ENCODE measurements at places on chromosomes 5 and 9.
A peak's percentile ranks its signal among the peaks of the same experiment; 100 is the strongest.

DNA sequence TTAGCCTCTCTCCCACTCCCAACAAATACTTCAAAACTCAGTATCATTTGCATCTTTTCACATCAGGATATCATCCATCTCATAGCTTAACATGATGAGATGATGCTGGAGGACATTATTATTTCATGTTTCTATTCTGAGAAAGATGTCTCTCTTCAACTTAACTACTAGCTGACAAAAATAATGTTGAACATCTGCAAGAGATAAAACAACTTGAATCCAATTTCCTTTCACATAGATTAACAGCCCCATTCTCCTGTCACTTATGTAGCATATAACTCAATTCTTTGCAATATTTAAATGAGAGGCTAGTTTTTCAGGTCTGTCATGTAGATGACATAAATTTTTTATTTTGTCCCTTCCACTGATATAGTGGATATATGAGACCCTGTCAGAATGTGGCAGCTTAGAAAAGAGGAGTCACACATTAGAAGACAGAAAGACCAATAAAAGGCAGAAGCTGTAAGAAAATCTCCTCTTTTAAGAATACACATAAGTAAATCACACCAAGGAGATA, 239.2 kb upstream of the KIF2A start:
- no peak for DNase-seq

DNA sequence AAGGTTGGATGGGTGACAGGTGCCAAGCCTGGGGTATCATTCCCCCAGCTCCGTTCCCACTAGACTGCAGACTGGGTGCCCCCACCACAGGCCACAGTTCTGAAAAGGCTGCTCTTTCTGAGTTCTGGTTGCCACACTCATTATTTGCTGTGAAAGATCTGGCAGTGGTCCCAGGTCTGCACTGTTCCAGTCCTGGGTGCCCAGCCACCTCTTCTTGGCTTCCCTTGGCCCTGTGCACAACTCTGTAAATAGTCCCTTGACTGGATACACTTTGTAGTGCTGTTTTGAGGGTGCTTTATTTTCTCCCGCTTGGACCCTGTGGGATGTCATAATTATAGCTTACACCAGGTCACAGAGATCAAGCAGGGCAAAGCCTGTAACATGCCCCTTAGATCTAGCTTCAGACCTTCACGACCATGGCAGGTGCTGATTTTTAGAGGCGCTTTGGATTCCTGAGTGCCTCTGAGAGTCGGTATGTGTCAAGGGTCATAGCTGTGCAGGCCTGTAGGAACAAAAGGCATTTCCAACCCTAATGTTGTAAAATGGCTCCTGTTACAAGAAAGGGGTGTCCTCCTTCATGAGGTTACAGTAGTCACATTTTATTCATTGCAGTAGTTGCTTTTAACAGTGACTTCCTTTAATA, 344.9 kb downstream of the ICE1 start:
- DNase-seq = peak; percentile 27

GRCh38 chr5:122498163-122498562, 186.1 kb downstream of the SNCAIP start:
- DNase-seq = peak; percentile 62

- no peak for DNase-seq
These were observed 113.1 kb upstream of the TBC1D2 start for GRCh38 chr9:98368366-98369065.

DNA sequence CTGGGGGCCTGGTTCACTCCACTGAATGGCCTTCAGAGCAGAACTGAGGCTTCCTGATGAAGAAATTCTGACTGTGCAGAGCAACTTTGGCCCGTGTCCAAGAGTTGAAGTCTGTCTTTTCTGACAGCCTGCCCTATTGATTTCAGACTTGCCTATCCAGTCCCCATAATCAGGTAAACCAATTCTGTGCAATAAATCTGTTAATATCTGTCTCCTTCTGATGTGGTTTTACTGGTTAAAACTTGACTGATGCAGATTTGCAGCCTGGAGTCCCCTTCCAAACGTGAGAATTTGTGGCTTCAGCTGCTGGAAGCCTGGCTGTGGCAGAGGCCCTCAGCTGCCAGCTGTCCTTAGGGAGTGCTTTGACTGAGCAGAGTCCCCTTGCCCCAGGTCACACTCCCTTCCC, 283.9 kb upstream of the ANKRD55 start:
- peak; percentile 62 for DNase-seq

GRCh38 chr9:21672140-21672539, 130.3 kb upstream of the MTAP start:
- no peak for DNase-seq

DNA sequence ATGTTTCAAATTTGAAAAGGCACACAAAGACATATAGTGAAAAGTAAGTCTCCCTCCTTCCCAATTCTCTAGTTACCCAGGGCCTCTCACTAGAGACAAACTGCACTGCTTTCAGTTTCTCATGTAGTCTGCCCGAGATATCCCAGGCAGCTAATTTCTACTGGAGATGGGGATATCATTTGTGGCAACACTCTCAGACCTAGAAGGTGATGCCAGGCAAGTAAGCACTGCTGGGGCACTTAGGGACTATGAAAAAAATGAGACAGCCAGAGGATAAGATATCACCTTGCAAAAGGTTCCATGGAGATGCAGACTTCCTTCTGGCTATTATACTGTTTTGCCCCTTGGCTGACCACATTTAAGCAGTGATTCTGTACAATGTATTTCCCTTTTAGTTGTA, 12.6 kb downstream of the SIL1 start:
- DNase-seq = no peak

GRCh38 chr5:54693936-54694657, 176.5 kb downstream of the SNX18 start:
- DNase-seq = no peak

GRCh38 chr5:160390787-160391696, 8.8 kb downstream of the FAM200C start:
- no peak for DNase-seq

GRCh38 chr5:119063579-119064379, 7.1 kb upstream of the DMXL1 start:
- peak; percentile 5 for DNase-seq

GRCh38 chr9:86667307-86667706, 280.0 kb downstream of the GAS1 start:
- DNase-seq = no peak

DNA sequence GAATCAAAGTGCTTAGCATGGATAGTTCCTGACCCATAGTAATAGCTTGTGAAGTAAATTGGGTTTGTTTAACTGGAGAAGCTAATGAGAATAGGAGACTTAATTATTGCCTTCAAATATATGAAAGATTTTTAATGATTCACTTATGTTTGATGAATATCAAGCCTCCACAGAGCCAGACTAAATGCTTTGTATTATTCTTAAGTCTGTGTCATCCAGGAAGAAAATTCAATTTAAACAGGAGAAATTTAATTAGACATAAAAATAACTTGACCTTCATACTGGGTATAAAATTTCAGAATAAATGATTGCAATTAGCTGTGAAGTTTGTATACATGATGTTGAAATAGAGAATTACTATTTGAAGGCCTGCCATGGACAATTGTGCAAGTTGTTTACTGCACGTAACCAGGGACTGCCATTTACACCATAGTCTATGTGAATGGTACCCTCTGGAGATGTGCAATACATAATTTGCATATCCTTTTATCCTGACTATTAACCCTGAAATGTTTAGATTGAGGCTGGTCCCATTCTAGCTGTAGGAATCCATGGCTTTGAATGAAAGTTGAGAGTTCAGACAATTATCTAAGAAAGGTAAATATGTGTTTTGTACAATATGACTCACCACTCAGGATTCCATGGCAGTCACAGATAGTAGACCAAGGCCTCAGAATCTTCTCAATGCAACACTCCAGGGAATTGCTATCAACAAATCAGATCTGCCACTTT, 133.5 kb upstream of the IL12B start:
- DNase-seq = no peak

DNA sequence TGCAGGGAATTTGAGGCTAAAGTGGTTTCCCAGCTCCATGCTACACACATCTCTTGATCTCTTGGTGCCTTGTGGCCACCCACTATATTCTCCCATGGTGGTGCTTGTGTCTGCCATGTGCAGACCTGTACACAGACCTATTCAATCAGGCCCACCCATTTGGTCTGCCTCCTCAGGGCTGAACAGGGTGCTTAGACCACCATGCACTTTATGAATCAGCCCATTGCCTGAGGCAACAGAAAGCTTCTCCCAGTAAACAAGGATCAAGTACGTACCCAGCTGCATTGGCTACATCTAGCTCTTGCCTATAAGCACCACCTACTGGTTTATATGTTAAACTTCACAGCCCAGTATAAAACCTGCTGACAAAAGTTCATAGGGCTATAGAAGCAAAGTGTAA, 664.3 kb upstream of the EDIL3 start:
- peak; percentile 46 for DNase-seq

GRCh38 chr5:125558466-125558865, 812.0 kb upstream of the ZNF608 start:
- no peak for DNase-seq

DNA sequence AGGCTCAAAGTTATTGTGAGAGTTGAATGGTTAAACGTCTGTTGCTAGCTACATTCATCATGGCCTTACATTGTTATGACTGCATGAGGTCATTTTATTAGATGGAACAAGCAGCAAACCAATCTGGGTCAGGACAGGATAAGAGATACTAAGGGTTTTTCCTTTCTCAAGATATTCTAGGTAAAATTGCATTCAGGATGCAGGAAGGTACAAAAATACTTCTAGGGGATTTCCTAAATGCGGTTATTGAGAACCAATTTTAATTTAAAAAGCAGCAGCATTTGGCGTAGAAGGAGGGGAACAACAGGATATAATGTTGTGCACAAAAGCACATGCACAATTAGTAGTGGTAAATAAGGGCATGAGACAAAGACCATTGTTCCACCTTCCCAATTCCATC, 39.2 kb upstream of the LURAP1L start:
- DNase-seq = no peak

DNA sequence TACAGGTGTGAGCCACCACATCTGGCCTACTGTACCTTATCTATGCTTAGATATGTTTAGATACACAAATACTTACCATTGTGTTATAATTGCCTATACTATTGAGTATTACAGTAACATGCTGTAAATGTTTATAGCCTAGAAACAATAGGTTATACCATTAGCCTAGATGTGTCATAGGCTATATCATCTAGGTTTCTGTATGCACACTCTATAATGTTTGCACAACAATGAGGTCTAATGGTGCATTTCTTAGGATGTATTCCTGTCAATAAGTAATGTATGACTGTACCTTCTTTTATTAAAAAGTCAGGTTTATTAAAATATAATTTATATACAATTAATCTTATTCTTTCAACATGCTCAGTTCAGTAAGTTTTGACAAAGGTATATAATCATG, 683.1 kb downstream of the LRRC70 start:
- no peak for DNase-seq

DNA sequence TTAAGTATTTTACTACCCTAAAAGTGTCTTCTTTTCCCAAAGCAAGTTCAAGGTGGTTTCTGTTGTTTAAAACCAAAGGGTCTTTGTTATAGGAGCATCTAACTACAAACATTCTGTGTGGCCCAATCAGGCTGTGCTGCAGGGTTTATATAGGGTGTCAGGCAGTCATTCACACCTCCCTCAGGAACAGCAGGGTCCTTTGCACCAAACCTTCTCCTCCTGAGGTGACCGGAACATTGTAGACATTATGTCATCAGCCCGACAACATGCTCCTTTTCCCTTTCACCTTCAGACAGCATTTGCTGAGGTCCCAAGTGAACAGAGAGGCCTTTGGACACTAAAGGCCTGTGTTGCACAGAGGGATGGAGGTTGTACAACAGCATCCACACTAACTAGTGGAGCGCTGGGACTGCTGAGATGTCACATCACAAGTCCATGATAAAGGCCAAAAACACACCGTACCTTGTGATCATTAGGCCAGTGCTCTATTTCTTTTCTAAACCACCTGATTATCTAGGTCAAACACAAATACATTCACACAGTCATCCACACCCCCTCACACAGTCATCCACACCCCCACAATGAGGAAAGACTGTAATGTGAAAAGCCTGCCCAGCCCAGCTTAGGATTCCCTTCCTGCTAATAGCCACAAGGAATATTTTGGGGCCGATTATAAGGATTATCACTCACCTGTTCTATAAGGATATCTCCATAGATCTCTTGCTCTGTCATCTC, 123.8 kb upstream of the VLDLR start:
- no peak for DNase-seq

GRCh38 chr5:2307631-2308030, 424.9 kb upstream of the IRX4 start:
- DNase-seq = no peak

- no peak for DNase-seq
These were observed 33.6 kb upstream of the ZBED3 start for GRCh38 chr5:77120706-77121105.

GRCh38 chr5:41176952-41177351, 36.4 kb downstream of the C6 start:
- no peak for DNase-seq

DNA sequence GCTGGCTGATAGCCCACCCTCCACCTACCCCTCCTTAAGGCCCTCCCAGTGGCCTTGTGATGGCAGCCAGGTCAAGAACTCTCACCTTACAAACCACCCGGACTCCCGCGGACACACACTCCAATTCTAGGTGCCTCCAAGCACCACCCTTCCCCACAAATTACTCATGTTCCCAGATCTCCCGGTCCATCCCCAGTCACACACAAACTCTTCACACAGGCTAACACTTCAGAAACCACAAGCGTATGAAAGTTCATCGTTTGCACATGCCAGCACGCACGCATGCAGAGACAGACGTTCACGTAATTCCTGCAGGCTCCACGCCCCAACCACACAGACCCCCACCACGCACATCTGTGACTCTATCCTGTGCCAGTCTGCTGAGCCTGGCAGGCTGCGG, 18.0 kb downstream of the NR5A1 start:
- DNase-seq = no peak

- DNase-seq = no peak
These were observed 10.7 kb downstream of the CORO2A start for GRCh38 chr9:98181746-98182068.

DNA sequence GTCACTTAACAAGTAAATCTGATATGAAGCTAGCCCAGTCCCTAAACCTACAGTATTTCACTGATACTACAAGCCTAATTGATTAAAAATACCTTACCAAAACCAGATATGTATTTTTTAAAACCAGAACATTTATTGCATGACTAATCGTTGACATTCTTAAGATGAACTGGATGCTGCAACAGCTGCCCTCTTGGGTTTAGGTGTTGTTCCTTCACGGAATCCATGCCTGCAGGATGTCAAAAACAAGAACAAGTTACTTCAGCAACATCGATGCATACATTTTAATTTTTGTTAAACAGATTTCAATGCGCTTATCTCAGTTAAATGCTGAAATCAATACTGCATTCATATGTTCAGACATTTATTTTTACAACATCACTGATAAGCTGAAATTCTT, 2.7 kb downstream of the RPL37 start:
- no peak for DNase-seq

DNA sequence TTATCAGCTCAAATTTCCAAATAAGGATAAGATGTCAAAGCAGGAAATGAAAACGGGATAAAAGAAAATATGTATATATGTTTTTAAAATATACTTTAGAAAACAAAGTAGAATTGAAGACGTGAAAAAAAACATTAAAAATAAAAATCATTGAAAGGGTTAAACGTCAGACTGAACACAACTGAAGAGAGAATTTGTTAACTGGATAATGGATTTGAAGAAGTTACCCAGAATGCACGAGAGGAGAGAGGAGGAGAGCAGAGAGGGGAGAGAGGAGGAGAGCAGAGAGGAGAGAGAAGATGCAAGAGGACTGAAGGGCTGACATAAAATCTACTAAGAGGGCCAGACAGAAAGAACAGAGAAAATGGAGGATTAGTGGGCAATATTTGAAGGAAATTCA, 88.0 kb downstream of the CDKN2A start:
- no peak for DNase-seq

Measured in Ammon's horn (tissue), 1 donor.